ENCODE measurements at places on chromosomes 3 and 15.
A peak's percentile ranks its signal among the peaks of the same experiment; 100 is the strongest.

- DNase-seq: no peak
Measured at GRCh38 chr15:41648770-41649169, 11.4 kb upstream of the MGA start.

DNA sequence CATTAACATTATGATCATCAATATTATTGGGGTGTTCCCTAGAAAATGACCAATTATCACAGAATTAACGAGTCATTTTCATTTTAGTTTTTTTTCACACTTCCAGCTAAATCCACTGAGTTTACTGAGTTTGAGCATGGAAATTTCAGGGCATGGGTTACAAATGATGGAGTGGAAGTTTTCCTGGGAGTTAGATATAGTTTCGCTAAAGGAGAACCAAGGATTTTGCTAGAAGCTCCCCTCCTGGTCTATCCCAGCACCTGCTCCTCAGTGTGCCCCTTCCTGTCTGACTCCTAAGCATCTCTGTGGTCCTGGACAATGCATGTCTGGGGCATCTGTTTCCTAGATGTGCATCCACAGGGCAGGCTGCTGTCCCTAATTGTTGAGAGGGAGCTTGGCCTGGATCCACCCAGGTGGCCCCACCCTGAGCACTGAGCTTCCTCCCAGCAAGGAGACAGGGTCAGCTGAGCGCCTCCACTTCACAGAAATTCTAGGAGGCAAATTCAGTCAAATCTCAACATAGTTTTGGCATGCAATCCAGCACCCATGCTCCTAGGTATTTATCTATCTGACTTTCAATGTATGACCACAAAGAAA is 102.3 kb upstream of the GOLGA6L6 start:
- DNase-seq: no peak

DNA sequence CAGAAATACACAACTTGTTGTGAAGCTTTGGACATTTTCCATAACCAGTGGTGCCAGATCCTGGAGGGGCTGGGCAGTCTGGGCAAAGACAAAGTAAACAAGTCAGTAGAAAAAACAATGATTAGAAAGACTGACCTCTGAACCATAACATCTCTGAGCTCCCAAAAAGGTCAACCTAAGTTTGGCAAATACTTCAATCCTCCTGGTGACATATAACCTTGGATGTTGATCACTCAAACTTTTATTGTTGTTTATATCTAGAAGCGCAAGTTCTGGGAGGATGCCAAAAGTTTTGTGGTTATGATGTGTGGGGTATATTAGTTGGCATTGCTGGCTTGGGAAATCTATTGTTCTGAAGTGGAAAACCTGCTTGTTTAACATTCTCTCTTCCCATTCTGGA is 257.7 kb downstream of the DIPK2A start:
- DNase-seq: no peak

DNA sequence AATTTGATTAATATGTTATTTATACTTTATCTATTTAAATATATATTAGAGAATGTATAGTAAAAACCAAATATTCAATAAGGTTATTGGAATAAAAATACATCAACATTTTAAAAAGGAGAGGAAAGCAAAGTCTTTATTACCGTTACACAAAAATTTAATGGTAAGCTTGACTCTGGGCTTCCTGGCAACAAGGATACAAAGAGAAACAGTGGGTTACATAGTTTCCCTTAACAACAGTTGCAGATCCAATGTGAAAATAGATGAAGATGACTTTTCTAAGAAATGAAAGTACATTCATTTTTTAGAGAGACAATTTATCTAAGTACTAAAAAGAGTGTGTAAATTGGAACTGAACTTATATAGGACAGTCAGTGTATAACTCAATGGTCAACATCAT is 6.0 kb upstream of the PHLDB2 start:
- DNase-seq: no peak

GRCh38 chr3:130950124-130950523 is 56.2 kb downstream of the ATP2C1 start:
- DNase-seq: no peak

GRCh38 chr3:61139686-61140085 is 111.6 kb downstream of the FHIT start:
- DNase-seq: no peak

GRCh38 chr3:129238945-129239705 is 10.3 kb upstream of the COPG1 start:
- DNase-seq: no peak

GRCh38 chr3:187017511-187018230 is 87.3 kb downstream of the ST6GAL1 start:
- DNase-seq: no peak

DNA sequence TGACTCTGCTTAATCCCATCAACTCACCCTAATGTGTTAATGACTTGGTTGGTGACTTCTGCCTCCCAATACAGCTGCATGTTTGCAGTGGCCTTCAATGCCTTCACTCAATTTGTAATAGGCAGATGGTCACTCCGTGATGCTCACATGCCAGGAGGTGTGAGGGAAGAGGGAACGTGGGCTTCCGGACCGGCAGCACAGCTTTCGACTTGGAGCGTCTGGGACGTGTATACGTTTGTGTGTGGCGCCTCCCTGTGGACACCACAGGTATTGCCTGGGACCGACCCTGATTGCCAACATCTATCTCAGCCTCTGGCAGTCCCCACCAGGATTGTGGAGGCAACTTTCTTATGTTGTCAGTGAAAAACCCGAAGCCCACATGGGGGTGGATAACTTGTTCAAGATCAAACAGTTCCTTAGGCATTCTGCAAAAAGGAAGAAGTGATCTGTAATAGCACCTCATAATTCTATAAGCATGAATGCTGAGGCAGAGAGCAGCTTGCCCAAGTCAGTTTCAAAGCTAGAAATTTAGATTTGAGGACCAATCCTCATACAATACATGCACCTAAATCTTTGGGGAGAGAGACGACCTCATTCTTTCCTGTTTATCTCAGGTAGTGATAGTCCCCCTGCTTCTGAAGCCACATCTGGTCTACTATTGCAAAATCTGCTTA is 16.9 kb downstream of the MRPL46 start:
- peak; percentile 59 for DNase-seq

DNA sequence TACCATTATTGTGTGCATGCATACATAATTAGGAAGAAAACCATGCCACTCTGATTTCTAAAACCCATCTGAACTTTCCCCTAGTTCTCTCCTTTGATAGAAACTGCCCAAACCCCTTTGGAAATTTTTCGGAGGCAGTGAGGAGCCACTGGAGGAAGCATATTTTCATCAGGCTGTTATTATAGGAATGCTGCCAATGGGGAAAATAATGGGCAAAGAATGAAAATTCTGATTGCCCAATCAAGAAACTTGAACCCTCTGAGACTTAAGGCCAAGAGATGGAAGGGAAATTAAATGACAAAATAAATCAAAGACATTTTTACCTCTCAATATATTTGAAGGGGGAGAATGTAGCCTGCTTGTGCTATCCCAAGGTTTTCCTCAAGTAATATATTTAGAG is 376.0 kb upstream of the PDZRN3 start:
- no peak for DNase-seq

DNA sequence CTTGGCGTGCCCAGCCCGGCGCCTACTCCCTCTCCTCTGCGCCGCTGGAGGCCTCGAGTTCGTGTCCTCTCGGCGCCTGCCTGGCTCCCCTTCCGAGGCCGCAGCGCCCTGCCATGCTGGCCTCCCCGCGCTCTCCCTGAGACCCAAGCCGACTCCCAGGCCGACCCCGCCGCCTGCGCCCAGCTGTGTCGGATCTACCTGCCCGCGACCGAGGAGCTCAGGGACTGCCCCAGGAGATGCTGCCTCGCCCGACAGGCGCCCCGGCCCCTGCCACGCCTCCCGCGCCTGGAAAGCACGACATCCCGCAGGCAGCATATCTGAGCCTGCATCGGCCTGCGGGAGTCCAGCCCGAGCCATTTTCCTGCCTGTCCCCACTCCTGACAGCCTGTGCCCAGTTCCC is 16.1 kb downstream of the PAQR9 start:
- DNase-seq: no peak

DNA sequence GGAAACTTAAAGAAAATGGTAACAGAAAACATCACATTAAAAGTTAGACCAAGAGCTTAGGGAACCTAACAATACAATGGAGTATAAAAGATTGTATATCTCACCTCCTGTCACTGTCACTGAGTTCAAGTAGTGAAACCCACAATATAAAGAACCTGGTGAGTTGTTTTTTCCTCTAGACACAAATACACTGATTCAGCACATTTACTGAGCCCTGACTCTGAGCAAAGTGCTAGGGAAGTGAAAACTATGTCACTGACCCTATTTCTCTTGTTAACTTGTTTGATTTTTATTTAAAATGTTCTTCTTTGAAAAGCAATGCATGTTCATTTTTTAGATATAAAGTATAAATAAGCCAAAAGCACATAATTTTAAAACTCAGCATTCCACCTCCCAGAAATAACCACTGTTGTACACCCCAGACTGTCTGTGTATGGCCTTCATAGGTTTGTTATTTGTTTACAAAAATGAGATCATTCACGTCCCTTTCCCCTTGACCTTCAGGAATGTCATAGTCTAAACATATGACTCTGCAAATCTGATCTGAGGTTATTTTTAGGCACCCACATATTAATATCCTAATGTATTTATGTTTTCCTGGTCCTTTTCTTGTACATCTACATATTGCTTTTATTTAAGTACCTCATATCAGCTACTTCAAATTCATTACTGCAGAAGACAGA is 69.2 kb upstream of the CSTA start:
- DNase-seq: no peak

GRCh38 chr3:8539419-8539818 is 37.8 kb downstream of the LMCD1 start:
- DNase-seq: no peak

DNA sequence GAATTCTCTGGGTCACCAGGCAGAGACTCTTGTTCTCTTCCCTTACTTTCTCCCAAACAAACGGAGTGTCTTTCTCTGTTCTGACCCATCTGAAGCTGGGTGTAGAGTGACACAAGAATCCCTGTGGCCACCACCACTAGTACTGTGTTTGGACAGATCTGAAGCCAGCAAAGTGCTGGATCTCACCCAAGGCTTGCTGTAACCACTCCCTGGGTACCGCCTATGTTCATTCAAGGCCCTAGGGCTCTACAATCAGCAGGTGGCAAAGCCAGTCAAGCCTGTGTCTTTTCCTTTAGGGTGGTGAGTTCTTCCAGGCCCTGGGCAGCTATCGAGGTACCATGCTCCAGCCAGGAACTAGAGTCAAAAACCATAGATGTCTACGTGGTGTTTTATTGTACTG is 149.2 kb upstream of the CTNNB1 start:
- DNase-seq: no peak

DNA sequence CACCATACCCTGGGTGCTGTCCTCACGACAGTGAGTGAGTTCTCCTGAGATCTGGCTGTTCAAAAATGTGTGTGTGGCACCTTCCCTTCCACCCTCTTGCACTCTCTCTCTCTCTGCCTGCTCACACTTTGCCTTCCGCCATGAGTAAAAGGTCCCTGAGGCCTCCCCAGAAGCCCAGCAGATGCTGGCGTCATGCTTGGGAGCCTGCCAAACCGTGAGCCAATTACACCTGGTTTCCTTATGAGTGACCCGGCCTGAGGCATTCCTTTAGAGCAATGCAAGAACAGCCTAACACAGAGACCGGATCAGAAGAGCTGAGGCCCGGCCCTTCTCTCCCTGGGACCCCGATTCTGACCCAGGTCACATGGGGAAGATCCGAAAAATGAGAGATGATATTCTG is 15.4 kb downstream of the TMEM44 start:
- no peak for DNase-seq

- DNase-seq: no peak
Measured at GRCh38 chr3:100001526-100002270, 112.6 kb downstream of the FILIP1L start.

- no peak for DNase-seq
Measured at GRCh38 chr3:194661374-194661773, 10.6 kb downstream of the LSG1 start.

DNA sequence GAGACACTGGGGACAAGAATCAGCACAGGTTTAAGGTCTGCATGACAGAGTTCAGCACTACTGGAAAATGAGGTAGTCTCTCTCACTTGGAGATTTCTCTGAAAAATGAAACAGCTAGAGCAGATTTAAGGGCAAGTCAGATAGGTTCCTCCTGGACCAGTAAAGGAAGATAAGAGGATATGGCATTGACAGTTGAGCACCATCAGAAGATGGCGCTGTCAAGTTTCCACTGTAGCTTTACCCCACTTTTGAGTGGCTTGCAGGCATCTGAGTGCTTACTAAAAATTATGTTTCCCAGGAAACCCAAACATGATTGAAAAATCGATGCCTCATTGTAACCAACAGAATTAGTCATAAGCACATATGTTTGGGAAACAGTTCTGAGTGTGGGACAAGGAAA is 407.2 kb upstream of the UBE2E2 start:
- no peak for DNase-seq

- DNase-seq: no peak
Measured at GRCh38 chr3:173938159-173938558, 540.6 kb downstream of the NLGN1 start.

DNA sequence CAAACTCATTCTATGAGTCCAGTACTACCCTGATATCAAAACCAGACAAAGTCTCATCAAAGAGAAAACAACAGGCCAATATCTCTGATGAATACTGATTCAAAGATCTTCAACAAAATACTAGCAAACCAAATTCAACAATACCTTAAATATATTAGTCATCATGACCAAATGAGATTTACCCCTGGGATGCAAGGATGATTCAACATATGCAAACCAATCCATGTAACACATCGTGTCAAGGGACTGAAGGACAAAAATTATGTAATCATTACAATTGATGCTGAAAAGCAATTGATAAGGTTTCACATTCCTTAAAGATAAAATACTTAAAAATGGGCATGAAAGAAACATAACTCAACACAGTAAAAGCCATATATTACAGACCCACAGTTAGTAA is 1476.9 kb downstream of the SI start:
- DNase-seq: no peak

GRCh38 chr3:174618368-174619080 is 240.6 kb upstream of the NAALADL2 start:
- DNase-seq: no peak

GRCh38 chr3:44411031-44411645 is 66.3 kb downstream of the ZNF445 start:
- no peak for DNase-seq

GRCh38 chr3:173913397-173913796 is 515.9 kb downstream of the NLGN1 start:
- DNase-seq: no peak

GRCh38 chr15:85646538-85647091 is 148.1 kb downstream of the KLHL25 start:
- no peak for DNase-seq

DNA sequence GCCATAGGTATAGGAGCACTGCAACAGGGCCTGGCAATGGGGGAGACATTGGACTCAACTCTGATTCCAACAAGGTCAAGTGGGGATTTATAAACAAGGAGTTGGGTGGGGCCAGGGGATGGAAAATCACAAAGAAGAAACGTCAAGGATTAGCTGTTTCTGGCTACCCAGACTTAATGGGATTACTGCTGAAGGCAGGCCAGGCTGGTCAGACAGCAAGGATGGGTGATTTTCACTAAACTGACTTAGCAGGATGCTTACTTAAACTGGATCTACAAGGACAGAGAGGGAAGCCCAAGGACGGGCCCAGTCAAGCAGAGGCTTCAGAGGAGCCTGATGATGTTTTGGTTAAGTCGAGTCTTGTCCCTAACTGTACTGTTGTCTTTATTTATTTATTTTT is 76.2 kb downstream of the USP13 start:
- no peak for DNase-seq

- DNase-seq: no peak
Measured at GRCh38 chr3:51637941-51638471, 33.0 kb upstream of the TEX264 start.

- no peak for DNase-seq
Measured at GRCh38 chr15:92051716-92052115, 198.2 kb downstream of the SLCO3A1 start.

GRCh38 chr15:101187820-101188636 is 63.8 kb downstream of the CHSY1 start:
- DNase-seq: no peak

- DNase-seq: no peak
Measured at GRCh38 chr3:23751212-23751723, 54.5 kb upstream of the UBE2E1 start.
